ENCODE measurements at places on chromosomes 3 and 15.
A peak's percentile ranks its signal among the peaks of the same experiment; 100 is the strongest.

DNA sequence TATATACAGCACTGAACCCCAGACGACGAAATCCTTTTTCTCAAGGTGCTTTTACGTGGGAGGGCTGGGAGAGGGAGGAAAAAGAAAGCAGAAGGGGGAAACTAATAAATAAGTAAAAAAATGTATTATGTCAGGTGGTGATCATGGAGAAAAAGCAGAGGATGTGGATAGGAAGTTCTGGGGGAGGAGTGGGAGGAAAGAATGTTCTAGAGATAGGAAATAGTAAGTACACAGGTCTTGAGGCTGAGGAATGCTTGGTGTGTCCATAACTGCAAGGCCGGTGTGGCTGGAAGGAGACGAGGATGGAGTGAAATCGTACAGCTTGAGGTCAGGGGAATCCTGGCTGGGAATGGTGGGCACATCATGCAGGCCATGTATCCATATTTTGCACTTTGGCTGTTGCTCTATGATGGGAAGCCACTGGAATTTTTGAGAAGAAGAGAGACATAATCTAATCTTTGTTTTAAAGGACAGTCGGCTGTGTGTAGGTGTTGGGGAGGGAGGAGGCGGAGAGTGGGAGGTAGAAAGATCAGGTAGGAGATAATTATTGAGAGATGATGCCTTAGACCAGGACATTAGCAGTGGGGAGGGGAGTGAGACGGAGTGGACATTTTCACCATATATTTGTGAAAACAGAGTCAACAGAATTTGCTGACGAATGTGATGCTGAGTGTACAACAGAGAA is 1.8 kb upstream of the UBE2E2 start:
- peaks cover 8% of the 10 kb centered on the region for H3K4me1 ChIP-seq
- H3K27me3 ChIP-seq, result peaks cover 21% of the 10 kb centered on the region
- no peaks in the 10 kb centered on the region for H3K36me3 ChIP-seq
- H3K27ac ChIP-seq, result no peak overlapping the region
- H3K4me3 ChIP-seq, result peak overlapping the region; percentile 0

- peaks cover 17% of the 10 kb centered on the region for H3K36me3 ChIP-seq
- no peaks in the 10 kb centered on the region for H3K27me3 ChIP-seq
- no peak for DNase-seq
- peaks cover 2% of the 10 kb centered on the region for H3K4me1 ChIP-seq
- H3K27ac ChIP-seq, result no peak overlapping the region
- H3K4me3 ChIP-seq, result no peak overlapping the region
Observed at GRCh38 chr3:172397716-172398405, 50.4 kb downstream of the GHSR start.

DNA sequence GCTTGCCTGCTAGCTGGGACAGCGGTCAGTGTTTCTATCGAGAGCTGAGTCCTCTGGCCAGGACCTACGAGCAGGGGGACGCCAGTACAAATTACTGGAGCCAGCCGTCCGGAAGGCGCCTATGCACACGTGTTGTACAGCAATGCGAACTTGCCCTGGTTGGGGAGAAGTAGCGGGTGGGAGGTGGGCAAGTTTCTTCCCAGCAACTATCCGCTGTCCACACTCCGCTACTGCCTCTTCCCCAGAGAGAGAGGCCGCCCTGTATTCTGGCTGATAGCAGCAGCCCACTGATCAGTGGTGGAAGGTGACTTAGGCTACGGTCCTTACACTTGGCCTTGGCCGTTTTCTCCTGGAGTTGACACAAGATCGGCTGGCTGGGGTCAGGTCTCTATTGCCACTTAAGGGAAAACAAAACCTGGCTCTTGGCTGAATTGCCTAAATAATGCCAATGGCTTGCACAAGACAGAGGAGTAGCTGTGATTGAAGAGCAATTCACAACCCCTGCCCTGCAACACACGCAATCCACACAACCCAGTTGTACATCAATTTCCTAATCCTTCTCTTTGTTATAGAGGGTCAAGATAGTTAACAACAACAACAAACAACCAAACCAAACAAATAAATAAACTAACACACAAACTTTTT is 12.8 kb upstream of the SHC4 start:
- H3K27ac ChIP-seq, result no peak overlapping the region
- no peaks in the 10 kb centered on the region for H3K36me3 ChIP-seq
- peak overlapping the region; percentile 63 for H3K4me3 ChIP-seq
- peaks cover 14% of the 10 kb centered on the region for H3K27me3 ChIP-seq

GRCh38 chr3:32759342-32759741 is 58.5 kb upstream of the TRIM71 start:
- peaks cover 20% of the 10 kb centered on the region for H3K4me1 ChIP-seq
- no peak overlapping the region for H3K27ac ChIP-seq
- DNase-seq, result no peak
- no peaks in the 10 kb centered on the region for H3K27me3 ChIP-seq
- H3K4me3 ChIP-seq, result no peak overlapping the region

- no peak overlapping the region for H3K4me3 ChIP-seq
- no peak overlapping the region for H3K27ac ChIP-seq
- H3K27me3 ChIP-seq, result no peaks in the 10 kb centered on the region
- no peaks in the 10 kb centered on the region for H3K4me1 ChIP-seq
- no peaks in the 10 kb centered on the region for H3K36me3 ChIP-seq
Observed at GRCh38 chr3:131735116-131735515, 232.3 kb upstream of the MRPL3 start.

DNA sequence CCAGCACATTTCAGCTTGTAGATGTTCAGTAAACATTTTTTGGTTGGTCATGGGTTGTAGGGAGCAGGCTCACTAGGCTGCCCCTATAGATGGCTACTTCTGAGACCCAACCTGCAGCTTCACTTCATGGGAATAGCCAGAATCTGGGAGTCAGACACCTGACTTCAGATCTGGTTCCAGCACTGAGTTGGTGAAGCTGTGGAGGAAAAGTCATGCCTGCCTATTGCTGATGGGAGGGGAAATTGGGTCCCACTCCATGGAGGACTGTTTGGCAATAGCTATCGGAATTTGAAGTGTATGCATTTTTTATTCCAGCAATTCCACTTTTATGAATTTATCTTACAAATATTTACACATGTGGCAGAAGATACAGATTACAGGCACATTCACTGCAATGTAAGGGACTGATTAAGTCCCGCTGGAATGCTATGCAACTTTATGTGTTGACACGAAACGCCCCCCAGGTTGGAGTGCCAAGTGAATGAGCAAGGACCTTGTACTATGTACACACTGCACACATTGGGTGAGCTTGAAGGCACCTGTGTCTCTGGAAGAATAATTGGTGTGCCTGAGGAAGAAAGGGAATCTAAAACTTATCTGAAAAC is 7.8 kb upstream of the CCR1 start:
- H3K27ac ChIP-seq, result no peak overlapping the region
- no peak overlapping the region for H3K4me3 ChIP-seq

DNA sequence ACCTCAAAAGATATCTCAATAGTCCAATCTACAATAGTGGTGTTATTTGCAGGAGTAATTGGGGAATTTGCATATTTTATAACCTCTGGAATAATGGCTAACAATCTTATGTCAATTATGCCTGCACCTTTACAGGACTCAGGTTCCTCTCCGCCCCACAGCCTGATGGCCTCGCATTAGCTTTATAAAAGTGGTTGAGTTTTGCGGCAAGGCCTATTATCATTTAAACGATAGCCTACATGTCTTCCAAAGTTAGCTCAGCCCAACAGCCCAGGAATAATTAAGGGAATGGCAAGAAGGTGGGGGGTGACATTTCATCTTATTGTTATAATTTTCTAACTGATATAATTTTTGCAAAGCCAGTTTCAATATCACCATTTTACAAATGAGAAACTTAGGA is 97.3 kb downstream of the RTP4 start:
- no peak overlapping the region for H3K27ac ChIP-seq
- no peak overlapping the region for H3K4me3 ChIP-seq
- DNase-seq, result no peak
- peaks cover 9% of the 10 kb centered on the region for H3K27me3 ChIP-seq
- H3K36me3 ChIP-seq, result no peaks in the 10 kb centered on the region

DNA sequence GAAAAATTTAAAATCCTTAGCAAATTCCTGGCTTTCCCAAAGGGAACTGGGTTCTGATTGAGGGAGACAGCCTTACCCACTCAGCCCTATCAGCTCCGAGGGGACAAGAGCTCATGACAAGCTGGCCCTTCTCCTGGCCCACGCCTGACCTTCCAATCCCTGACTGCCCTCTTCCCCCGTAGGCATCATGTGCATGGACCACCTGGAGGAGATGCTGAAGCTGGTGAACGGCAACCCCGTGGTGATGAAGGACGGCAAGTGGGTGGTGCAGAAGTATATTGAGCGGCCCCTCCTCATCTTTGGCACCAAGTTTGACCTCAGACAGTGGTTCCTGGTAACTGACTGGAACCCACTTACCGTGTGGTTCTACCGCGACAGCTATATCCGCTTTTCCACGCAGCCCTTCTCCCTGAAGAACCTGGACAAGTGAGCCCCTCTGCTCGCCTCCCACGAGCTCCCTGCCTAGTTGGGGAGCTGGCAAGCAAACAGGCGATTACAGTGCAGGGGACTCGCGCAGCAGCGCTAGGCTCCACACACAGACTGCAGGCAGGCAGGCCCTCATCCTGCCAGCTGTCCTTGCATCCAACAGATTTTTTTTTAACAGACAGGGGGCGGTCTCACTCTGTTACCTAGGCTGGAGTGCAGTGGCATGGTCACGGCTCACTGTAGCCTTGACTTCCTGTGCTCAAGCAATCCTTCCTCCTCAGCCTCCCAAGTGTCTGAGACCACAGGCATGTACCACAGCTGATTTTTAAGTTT is 16.8 kb downstream of the RPUSD3 start:
- H3K4me3 ChIP-seq, result no peak overlapping the region
- peaks cover 11% of the 10 kb centered on the region for H3K4me1 ChIP-seq
- no peaks in the 10 kb centered on the region for H3K27me3 ChIP-seq

- H3K36me3 ChIP-seq, result peaks cover 22% of the 10 kb centered on the region
- peak overlapping the region; percentile 82 for H3K4me3 ChIP-seq
- H3K27me3 ChIP-seq, result no peaks in the 10 kb centered on the region
Observed at GRCh38 chr3:12994607-12995388, 78.4 kb downstream of the IQSEC1 start.

GRCh38 chr3:115494826-115495225 is 128.5 kb upstream of the GAP43 start:
- H3K4me1 ChIP-seq, result no peaks in the 10 kb centered on the region
- DNase-seq, result no peak
- H3K27ac ChIP-seq, result no peak overlapping the region
- H3K27me3 ChIP-seq, result peaks cover 33% of the 10 kb centered on the region
- no peaks in the 10 kb centered on the region for H3K36me3 ChIP-seq
- H3K4me3 ChIP-seq, result no peak overlapping the region

DNA sequence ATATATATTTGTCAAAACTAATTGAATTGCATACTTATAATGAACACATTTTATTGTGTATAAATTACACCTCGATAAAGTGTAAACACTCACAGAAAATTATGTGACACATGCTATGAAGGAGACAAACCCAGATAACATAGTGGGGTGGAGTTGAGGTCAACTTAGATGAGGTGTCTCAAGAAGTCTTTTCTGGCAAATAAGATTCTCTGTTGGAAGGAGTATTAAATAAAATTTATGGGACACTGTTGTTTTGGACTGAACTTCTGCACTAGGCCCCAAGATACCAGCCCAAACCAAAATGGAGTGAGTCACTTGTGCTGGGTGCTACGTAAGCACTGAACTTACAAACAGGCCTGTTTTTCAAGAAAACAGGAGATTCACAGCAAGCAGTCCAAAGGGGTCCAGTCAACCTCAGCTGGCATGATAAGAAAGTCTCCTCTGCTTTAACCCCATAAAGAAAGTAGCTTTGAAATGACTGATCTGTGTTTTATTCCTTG is 18.7 kb downstream of the ACTC1 start:
- no peaks in the 10 kb centered on the region for H3K36me3 ChIP-seq
- H3K27me3 ChIP-seq, result peaks cover 18% of the 10 kb centered on the region
- no peak overlapping the region for H3K27ac ChIP-seq
- DNase-seq, result no peak
- no peaks in the 10 kb centered on the region for H3K4me1 ChIP-seq

DNA sequence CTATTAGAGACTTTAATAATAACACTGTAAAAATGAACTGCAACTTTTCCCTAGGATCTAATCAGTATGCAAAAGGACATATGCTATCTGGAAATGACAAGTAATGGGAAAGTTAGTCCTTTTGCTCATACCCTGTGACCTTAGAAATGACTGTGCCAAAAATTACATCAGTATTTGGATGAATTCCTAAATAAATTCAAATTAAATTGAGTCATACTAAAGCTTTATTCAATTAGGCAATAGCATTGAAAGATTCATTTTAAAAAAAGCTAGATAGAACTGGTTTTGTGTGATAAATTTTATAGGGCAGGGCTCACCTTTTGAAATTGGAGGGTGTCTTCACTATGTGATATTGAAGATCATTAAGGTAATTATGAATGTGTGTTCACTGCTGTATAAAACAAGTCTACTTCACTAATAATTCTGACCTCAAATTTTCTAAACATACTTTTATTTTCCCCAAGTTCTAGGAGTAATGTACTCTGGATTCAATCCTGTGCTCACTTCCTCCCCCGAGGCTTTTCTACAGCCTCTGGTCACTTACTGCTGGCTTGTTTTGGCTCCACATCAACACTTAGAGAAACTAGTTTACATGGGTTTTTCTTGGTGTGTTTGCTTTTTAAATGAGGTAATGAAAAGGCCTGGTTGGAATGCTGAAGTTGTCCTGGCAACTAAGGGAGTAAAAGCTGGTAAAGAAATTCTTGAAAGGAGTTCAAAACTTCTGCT is 44.4 kb upstream of the SPTSSB start:
- H3K36me3 ChIP-seq, result no peaks in the 10 kb centered on the region
- H3K4me3 ChIP-seq, result no peak overlapping the region
- no peak overlapping the region for H3K27ac ChIP-seq
- H3K4me1 ChIP-seq, result no peaks in the 10 kb centered on the region
- peaks cover 19% of the 10 kb centered on the region for H3K27me3 ChIP-seq

DNA sequence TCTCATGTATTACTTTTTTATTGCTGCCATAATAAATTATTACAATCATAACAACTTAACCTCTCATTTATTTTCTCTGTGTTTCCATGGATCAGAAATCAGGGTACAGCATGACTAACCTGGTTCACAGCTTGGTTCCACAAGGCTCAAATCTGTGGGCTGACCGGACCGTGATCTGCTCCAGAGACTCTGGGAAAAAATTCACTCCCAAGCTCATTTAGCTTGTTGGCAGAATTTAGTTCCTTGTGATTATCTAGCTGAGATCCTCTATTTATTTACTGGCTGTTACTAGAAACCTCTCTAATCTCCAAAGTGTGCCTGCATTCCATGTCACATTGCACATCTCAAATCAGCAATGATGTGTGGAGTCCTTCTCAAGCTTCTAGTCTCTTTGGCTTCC is 386.6 kb downstream of the DIPK2A start:
- H3K4me3 ChIP-seq, result no peak overlapping the region
- no peaks in the 10 kb centered on the region for H3K4me1 ChIP-seq
- no peaks in the 10 kb centered on the region for H3K36me3 ChIP-seq
- H3K27me3 ChIP-seq, result no peaks in the 10 kb centered on the region
- no peak for DNase-seq

- H3K4me1 ChIP-seq, result peaks cover 3% of the 10 kb centered on the region
- peaks cover 6% of the 10 kb centered on the region for H3K27me3 ChIP-seq
- no peak for DNase-seq
Observed at GRCh38 chr3:129614927-129615363, 8.5 kb upstream of the PLXND1 start.

- no peak for DNase-seq
- no peaks in the 10 kb centered on the region for H3K4me1 ChIP-seq
- no peaks in the 10 kb centered on the region for H3K36me3 ChIP-seq
- H3K27ac ChIP-seq, result no peak overlapping the region
- H3K4me3 ChIP-seq, result no peak overlapping the region
- peaks cover 3% of the 10 kb centered on the region for H3K27me3 ChIP-seq
Observed at GRCh38 chr15:64739577-64740143, 35.7 kb downstream of the RBPMS2 start.

- DNase-seq, result no peak
- H3K4me1 ChIP-seq, result peaks cover 75% of the 10 kb centered on the region
- no peaks in the 10 kb centered on the region for H3K27me3 ChIP-seq
- H3K4me3 ChIP-seq, result peak overlapping the region; percentile 69
- peaks cover 40% of the 10 kb centered on the region for H3K36me3 ChIP-seq
Observed at GRCh38 chr3:152300029-152300731, 31.5 kb downstream of the MBNL1 start.

All from activated naive CD8-positive, alpha-beta T cell treated with anti-CD3 and anti-CD28 coated beads, Interleukin-2, amount 10 ng/mL, durations not matched to agents 7 days and 5 days (primary cell).